ENCODE measurements at places on chromosomes 7 and 10.

DNA sequence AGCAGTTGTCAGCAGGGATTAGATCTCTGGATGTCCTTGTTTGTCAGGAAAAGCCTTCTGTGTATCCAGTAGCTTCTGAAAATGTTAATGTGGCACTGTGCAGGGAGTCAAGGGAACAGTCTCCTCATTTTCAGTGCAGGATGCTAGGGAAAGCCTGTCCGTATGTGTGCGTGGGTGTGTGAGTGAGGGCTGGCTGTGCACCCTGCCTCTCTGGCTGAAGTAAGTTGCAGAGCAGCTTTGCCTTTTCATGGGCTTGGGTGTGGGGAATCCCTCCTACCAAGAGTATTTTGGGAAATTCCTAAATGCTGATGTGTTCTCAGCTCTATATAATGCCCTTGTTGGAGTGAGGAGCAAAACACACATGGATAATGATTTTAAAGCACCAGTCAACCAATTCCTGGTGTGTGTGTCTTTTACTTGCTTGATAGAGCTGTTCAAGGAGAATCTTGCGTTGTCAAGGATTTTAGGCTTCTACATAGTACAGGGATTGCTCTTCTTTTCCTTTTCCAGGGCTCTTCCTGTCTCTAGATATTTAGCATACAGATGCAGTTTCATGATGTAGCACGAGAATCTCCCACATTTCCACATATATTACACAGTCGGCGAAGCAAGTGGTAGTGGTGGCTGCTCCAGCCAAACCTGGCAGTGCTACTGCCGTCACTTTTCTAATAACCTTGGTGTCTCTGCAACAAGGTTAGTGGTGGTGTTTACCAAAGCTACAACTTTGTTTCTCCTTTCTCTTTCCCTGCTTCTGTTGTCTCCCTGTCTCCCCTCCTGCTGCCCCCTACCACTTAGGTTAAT lies 92.8 kb downstream of the MCU start:
- DNase-seq: peak; percentile 36

- no peak for DNase-seq
These were observed 157.3 kb downstream of the WDR37 start for GRCh38 chr10:1213252-1214070.

GRCh38 chr7:149423449-149424110 lies 37.3 kb downstream of the ZNF777 start:
- no peak for DNase-seq

- no peak for DNase-seq
These were observed 42.3 kb upstream of the FOXI2 start for GRCh38 chr10:127694580-127695193.

DNA sequence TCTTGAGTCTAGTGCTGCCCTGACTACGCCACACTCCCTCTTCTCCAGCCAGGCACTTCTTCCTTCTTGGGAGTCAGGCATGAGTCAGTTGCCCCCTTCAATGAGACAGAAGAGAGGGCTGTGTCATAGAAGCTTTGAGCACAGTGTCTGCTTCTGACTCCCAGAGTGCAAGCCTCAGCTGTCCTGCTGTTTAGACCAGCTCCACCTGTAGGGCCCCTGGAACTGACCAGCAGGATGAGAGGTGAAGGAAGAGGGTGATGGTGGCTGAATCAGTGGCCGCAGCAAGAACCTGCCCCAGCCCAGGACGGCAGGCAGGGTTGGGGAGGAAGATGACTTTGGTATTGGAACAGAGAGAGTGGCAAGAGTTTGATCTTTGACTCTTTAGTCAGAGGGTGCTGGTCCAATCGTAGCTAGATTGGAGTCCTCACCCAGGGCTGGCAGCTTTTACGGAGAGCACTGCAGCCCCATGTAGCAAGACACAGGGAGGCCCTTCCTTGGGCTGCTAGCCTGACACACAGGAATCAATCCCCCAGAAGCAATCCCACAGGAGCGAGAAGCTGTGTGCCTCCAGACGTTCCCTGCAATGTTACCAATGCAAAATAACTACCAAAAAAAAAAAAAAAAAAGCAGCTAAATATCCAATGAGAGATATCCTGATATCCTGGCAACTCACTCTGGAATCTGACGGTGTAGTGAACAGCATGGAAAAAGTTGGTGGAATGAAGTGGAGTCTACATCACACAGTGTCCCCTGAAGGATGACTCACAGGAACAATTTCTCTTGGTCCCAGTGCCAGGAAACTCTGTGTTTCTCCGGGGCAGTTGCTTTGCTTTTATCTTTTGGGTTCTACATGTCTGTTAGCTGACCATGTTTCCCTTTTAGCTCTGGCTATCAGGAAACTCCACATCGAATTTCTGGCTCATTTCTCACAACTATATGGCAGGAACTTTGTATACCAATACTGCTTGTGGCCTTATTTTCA lies 6.9 kb downstream of the C10orf62 start:
- peak; percentile 34 for DNase-seq

DNA sequence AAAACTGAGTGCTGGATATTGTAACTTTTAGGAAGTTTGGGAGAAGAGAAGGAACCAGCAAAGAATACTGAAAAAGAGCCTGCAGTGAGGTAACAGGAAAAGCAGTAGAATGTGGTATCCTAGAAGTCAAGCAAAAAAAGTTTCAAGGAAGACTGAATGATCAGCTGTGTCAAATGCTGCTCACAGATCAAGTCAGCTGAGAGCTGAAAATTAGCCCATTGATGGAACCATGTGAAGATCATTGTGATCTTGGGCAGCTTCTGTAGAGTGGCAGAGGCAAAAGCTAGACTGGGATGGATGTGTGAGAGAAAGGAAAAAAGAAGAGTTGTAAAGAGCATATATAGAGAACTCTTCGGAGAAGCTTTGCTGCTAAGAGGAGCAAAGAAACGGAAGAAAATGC lies 315.4 kb upstream of the BMPER start:
- no peak for DNase-seq

DNA sequence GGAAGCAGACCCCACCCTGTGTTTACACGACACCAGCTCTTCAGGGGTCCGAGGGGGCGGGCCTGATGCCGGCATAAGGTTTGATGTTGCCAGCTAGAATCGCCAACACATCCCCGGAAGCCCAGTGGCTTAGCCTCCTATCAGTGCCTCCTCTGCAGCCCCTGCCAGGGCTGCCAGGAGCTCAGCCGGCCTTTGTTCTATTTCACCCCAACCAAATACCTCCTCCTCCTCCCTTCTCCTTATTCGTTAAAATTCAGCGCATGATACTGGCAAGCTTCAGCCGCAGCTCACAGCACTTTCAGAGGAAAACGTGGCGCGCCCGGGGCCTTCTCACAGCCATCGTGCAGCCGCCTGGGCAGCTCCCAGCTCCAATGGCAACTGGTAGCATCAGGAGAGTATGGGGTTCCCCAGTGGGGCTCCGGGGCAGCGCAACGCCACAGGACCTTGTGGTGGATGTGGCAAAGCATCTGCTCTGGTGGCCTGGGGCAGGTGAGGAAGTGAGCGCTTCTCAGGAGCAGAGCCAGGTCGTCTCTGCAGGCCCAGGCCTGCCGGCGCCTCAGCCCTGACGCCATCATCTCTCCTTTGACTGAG lies 176.4 kb upstream of the RHEB start:
- DNase-seq: peak; percentile 44
